ENCODE measurements at places on chromosomes 4 and X.

- DNase-seq = no peak
These were observed 82.5 kb upstream of the STX18 start for GRCh38 chr4:4624276-4624897.

DNA sequence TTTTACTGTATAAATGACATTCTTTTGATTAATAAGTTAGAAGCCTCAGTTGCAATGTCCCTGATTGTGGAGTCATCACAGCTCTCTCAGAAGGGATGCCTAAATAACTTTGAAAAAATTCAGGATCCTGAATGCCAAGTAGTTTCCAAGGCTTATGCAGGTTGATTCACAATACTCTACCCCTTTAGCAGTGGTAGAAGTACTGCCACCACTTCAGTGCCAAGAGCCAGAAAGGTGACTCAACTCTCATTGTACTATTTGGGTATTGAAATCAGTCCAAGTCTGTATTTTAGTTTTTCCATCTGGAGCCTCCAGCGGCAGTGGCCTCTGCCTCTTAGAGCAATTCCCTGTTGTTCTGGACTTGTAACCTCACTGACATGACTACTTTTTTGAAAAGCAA, 320.1 kb upstream of the NDST4 start:
- DNase-seq = no peak

DNA sequence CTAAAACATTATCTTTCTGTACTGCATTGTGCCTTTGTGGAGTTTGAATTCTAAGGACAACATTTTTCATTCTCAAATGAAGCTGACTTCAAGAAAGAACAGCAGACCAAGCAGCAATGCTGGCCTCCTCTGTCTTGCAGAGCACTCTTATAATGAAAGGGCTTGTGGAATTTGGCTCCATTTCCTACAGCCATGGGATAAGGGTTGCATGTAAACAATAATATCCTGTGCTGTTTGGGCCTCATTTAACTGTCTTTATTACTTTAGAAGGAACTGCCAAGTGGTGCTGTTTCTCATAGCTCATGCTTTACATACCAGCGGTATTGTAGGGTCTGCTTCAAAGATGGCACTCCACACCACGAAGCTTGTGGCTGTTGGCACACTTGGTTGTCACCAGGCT, 111.4 kb upstream of the EOLA2 start:
- DNase-seq = no peak

GRCh38 chr4:87017580-87018342, 83.0 kb downstream of the AFF1 start:
- DNase-seq = no peak

- no peak for DNase-seq
These were observed 94.4 kb downstream of the NHSL2 start for GRCh38 chrX:72005046-72005445.

- DNase-seq = no peak
These were observed 107.7 kb downstream of the PPP3CA start for GRCh38 chr4:101239665-101240064.

DNA sequence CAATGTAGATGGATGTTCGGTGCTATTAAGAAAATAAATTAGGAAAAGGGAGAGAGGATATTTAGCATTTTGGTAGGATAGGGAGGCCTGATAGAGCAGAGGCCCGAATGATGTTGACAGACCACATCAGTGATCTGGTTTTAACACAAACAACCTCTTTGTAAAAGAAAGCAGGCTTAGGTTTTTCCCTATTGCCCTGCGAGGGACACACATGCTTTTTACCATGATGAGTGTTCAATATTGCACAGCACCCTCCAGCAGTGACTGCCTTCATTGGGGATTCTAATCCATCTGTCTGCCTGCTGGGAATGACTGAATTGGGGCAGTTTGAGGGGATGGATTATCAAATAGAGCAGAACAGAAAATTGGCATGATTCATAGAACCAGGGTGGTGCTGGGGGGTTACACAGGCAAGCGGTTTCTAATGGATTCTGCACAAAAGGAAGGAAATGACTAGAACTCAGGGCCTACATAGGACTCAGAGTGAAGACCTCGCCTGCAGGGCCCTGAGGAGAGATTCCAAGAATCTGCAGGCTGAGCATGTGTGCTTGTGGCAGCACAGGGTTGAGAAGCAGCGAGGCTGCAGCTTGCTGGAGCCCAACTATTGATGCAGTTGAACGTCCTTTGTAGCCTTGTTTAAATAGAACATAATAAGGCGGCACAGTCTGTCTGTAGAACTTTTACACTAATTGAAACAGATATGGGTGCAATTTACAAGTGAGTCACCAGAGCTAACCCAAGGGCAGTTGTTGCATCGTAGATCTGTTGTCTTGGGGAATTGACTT, 58.0 kb downstream of the RHOH start:
- DNase-seq = no peak

DNA sequence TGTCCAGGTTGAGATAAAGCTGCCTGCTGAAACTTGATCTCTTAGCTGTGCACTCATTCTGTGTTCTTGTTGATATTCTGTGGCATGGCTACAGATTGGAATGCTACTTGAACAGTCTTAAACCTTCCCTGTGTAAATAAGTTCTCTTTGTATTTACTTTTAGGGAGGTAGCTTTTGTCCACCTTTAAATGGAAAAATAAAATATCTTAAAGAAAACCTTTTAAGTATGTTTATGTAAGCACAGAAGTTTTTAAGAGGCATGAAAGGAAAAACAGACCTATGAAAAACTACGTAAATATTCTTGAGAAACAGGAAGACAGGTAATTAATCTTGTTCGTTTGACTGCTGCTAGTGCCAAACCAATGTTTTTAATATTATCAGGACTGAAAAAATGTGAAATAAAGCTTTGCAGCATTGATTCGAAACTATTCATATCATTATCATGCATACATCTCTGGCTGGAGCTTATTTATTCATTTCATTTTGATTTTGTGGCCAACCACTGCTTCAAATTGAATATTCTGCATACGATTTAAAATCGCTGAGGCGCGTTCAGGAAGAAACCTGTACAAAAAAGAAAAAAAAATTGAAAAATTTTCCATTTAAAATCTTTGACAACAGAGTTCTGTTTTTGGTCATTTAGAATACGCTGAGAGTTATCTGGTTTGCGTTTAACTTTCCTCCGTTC, 17.8 kb downstream of the HSD17B13 start:
- no peak for DNase-seq

GRCh38 chrX:71618303-71618721, at the start of gene CXCR3:
Gene CXCR3 (minus strand): TSS chrX:71618511. CDS start chrX:71618449, 62 bp downstream.
- DNase-seq = no peak

DNA sequence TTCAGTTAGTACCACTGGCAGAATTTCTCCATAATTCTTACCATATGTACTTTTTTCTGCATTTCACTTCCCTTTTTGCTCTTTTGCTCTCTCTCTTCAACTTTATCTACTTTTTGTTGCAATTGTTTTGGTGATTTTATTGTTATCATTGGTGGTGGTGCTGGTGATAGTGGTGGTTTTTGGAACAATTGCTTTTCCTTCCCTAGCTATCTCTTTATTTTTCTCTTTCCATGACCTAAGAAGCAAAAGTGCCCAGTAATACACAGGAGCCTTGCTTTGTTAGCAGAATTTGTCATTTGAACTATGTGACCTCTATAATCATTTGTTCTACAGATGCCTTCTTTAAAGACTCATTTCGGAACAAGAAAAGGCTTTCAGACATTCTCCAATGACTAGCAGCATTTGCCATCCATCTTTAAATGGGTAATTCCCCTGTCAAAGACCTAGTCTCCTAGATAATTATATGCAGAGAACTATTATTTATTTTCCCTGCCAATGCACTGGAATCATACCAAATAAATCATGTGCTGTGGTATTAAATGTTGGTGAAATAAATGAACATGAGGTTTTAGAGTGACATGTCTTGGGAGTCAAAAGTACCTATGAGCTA, 154.5 kb downstream of the GASK1B start:
- DNase-seq = no peak

DNA sequence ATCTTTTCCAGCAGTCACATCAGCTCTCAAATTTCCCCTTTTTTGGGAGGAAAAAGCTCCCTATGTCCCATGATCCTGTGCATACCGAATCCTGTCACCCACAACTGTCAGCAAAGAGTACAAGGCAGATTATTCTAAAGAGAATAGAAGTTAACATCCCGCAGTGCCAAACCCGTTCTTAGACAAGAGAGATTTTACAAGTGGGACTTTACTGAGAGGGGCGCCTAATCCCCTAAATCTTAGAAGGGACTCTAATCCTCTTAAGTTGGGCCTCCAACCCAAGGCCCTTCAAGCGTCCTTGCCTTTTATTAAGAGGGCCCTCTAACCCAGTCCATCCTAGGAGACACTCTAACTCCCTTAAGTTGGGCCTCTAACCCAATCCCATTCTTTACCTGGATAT, 193.9 kb downstream of the CPXCR1 start:
- DNase-seq = no peak

DNA sequence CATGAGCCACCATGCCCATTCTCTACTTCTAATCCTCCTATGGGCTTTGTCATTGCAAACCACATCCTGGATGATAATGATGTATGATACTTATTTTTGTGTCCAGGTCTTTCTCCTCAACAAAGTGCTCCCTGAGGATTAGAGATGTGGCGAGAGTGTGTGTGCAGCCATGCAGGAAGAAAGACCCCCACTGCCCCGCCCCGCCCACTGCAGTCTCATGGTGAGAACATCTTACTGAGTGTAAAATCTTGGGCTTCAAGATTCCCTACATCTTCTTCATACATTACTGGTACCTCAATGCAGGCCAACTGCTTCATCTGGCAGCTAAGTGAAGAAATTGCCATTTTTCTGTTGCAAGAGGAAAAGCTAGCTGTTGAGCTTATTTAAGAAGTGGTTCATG, 25.9 kb upstream of the MAP3K15 start:
- DNase-seq = no peak

- DNase-seq = no peak
These were observed 50.0 kb downstream of the LUZP4 start for GRCh38 chrX:115339441-115340025.

- DNase-seq = peak; percentile 2
These were observed 207.6 kb downstream of the NAF1 start for GRCh38 chr4:162959046-162959445.

- DNase-seq = no peak
These were observed 63.7 kb upstream of the PDGFRA start for GRCh38 chr4:54165438-54165837.

- DNase-seq = no peak
These were observed 85.4 kb downstream of the PHKA2 start for GRCh38 chrX:18898492-18898891.

DNA sequence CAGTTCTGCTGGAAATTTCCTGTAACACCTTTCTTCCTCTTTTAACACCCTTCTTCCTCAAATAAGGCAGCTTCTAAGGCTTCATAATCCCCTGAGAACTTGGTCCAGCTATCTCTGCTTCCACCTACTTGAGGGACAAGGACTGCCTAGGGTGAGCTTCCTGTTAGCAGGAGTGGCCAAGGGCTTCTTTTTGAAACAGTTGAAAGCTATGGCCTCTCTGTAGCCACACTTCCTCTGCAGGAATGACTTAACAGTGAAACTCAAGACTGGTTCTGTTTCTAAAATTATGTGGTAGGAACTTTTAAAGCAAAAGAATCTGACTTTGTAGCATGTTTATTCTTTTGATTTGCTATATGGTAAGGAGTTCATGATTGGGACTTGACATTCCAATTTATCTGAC, 108.5 kb upstream of the WDR1 start:
- DNase-seq = no peak

DNA sequence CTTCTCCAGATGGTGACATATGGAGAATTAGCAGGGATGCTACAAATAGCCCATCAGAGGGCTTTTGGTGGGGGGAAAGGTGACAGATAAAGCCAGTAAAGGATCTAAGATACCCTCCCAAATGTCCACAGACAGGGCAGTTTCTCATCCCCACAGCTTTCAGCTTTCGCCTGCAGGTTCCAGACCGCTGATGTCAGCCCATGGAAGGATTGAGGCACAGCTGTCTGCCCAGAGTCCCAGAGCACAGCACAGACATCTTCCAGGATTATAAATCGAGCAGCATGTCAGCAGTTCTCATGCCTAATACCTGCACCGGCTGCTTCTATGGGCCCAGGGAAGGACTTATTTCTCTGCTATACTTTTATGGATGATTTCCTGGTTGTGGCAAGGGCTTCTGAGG, 96.7 kb upstream of the MXRA5 start:
- no peak for DNase-seq

- no peak for DNase-seq
These were observed 236.7 kb downstream of the EVC2 start for GRCh38 chr4:5471691-5472090.

DNA sequence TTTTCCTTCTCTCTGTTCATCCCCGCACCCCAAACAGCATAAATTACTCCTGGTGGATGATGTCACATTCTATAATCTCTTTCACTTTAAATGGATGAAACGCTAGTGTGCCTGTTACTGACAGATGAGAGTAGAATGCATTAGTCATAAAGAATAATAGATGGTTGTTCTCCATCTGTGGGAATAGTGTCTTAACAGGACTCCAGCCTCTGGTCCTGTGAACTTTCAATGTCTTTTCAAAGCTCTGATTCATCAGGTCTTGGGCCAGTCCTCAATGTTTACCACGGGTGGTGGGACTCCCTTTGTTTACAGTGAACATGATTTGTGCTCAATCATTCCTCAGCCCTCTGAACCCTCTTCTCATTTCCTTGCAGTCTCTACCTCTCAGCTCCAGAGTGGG, 182.6 kb downstream of the GABRB1 start:
- no peak for DNase-seq

GRCh38 chr4:96097040-96097607, 257.2 kb downstream of the PDHA2 start:
- no peak for DNase-seq

- no peak for DNase-seq
These were observed 50.8 kb upstream of the TXK start for GRCh38 chr4:48184882-48185281.

GRCh38 chrX:146056511-146057081, 239.0 kb downstream of the SLITRK2 start:
- DNase-seq = no peak

DNA sequence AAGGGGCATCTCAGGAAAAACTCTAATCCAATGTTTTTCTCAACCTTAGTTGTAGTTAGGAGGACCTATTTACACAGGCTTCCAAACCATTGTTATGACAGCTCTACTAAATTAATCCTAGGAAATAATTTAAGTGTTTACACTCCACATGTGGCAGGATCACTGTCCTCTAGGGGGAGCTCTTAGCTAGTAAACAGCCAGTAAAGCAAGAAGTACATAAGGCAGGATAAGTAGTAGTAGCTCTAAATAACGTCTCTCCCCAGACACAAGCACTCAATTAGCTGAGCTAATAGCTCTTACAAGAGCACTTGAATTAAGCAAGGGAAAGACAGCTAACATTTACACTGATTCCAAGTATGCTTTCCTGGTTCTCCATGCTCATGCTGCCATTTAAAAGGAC, 37.3 kb downstream of the NUDT11 start:
- DNase-seq = no peak

All from hippocampal formation (tissue), 2 donors.